ENCODE measurements at places on chromosomes 13 and 19.

GRCh38 chr13:44135566-44135965 lies 238.1 kb upstream of the SERP2 start:
- no peak for DNase-seq

- no peak for DNase-seq
These were observed at the start of gene AKAP11 for GRCh38 chr13:42272115-42272803. Gene AKAP11, plus strand, starts transcription at chr13:42272152. Its CDS starts 14,197 bp downstream, at chr13:42286349.

DNA sequence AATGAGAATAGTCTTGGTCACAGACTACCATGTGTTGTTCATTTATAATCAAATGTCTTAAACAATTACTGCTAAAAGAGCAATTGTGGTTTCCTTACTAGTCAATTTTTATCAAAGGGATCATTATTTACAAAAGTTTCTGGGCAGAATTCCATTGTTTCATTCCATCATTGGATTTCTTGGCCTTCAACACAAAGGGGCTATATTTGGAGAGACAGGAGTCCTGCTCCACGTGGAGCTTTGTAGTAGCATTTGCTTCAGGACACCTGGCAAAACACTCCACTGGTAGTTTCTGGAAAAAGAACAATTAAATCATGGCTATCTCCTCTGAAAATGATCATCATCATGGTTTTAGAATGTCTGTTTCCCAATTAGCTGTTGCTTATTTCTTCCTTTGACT lies 22.3 kb upstream of the STARD13 start:
- DNase-seq: no peak

- no peak for DNase-seq
These were observed 44.5 kb upstream of the TPM4 start for GRCh38 chr19:16031872-16032200.
